Right forelimb (tissue), 1 donor: ENCODE measurements at places on chromosomes 5 and 9.

DNA sequence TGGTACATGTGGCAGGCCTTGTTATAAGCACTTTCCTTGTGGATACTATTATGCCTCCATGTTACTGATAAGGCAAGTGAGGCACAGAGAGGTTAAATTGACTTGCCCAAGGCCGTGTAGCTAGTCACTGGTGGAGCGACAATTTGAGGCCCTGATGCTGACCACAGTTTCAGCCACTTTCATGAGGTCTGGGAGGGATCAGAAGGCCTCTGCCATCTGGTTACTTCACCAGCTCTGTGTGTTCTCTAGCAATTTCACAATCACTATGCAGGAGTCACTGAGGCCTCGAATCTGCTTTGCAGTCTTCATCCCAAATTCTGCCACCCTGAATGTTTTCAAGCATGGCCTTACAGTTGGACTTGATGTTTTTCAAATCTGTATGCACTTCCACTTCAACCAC is 9.1 kb downstream of the LRRC70 start:
- no peak for DNase-seq

DNA sequence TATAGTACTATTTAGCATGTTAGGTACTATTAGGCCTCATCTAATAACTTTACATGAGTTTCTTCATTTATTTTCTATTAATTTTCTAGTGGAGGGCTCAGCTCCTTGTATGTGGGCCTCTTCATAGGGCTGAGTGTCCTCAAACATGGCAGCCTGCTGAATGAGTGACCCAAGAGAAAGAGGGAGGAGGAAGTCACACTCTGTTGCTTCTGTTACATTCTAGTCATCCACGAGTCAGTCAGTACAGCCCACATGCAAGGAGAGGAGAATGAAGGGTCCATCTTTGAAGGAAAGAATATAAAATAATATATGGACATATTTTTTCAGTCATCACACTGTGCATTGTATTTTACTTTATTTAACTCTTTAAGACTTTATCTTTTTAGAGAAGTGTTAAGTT is 66.6 kb upstream of the NR3C1 start:
- DNase-seq = no peak

GRCh38 chr5:58774937-58775336 is 192.1 kb downstream of the RAB3C start:
- DNase-seq = no peak

DNA sequence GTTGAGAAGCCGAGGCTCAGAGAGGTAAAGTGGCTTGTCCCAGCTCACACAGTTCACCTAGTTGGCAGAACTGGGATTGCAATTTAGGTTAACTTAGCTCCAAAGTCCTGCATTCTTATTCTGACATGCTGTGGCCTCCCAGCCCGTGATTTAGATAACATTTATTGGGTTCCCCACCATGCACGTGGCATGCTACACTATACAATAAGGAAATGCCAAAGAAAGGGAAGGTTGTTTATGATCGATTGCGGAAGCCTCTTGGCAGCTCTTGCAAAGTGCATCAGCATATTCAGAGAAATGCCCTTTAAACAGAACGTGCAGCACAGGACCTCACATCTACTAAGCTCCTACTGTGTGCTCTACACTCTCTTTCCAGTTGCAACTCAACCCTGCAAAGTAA is 3.2 kb downstream of the NEURL1B start:
- peak; percentile 32 for DNase-seq
